ENCODE measurements at places on chromosomes 1 and 21. TPM values are rescaled to one million over a fixed set of nuclear protein-coding genes. Genes with fewer than 3 reads are reported as not detected.

SLC25A34 gene
- polyA plus RNA-seq, result 1.8 TPM

LIPI gene
- polyA plus RNA-seq, result not detected

CASQ2 gene
- 0.33 TPM for polyA plus RNA-seq

ATP8B2 gene
- 0.75 TPM for polyA plus RNA-seq

THEM5 gene
- polyA plus RNA-seq, result not detected

KCNH1 gene
- polyA plus RNA-seq, result not detected

CYP4Z1 gene
- polyA plus RNA-seq, result 0.21 TPM

HUNK gene
- polyA plus RNA-seq, result 0.17 TPM

PTPRF gene
- 41.2 TPM for polyA plus RNA-seq

GRCh38 chr1:239947801-239948200, 143.9 kb upstream of the FMN2 start:
- no peaks in the 10 kb centered on the region for H3K4me1 ChIP-seq
- H3K36me3 ChIP-seq, result no peaks in the 10 kb centered on the region

GRCh38 chr1:103459346-103459745, 66.2 kb upstream of the RNPC3 start:
- DNase-seq, result no peak
- H3K4me1 ChIP-seq, result no peaks in the 10 kb centered on the region
- H3K27ac ChIP-seq, result no peak overlapping the region
- no peak overlapping the region for H3K4me3 ChIP-seq
- no peaks in the 10 kb centered on the region for H3K36me3 ChIP-seq
- H3K27me3 ChIP-seq, result no peaks in the 10 kb centered on the region

GRCh38 chr1:7847599-7847998, 5.3 kb downstream of the UTS2 start:
- no peak overlapping the region for H3K27ac ChIP-seq
- no peak for DNase-seq
- H3K36me3 ChIP-seq, result peaks cover 5% of the 10 kb centered on the region
- H3K4me1 ChIP-seq, result no peaks in the 10 kb centered on the region

DNA sequence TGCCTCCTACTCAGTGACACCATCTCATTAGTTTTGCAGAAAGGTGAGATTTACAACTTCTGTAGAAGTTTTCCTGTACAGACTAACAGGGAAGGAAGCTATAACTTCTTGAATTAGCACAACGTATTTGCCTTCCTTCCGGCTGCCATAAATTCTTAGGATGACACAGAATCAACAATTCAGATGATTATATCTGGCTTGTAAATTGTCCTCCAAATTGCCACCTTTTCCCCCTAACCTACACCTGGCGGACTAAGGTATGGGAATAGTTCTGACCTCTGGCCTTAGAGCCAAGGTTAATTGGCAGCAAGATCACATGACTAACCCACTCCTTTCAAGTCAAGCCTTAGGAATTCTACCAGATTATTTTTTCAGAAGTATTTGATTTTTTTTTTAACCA, 284.3 kb downstream of the LMO4 start:
- no peak overlapping the region for H3K4me3 ChIP-seq
- H3K27me3 ChIP-seq, result no peaks in the 10 kb centered on the region
- no peaks in the 10 kb centered on the region for H3K4me1 ChIP-seq
- H3K36me3 ChIP-seq, result no peaks in the 10 kb centered on the region
- H3K27ac ChIP-seq, result no peak overlapping the region
- no peak for DNase-seq

DNA sequence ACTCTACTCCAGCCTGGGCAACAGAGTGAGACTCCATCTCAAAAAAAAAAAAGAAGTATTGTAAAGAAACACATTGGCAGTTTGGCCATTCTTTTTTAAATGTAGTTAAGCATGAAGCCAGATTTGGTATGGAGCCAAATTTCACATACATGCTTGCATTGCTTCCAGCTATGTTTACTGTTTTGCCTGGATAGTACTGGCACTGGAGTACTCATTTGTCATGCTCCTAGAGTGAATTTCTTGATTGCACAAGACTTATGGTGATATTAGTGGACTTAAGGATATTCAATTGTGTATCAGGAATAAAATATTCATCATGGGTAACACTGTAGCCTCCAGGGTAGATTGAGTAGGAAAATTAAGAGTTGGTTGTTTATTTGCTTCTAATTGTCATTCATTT, 24.5 kb upstream of the SLC9A1 start:
- DNase-seq, result no peak
- no peaks in the 10 kb centered on the region for H3K27me3 ChIP-seq
- no peak overlapping the region for H3K4me3 ChIP-seq
- H3K36me3 ChIP-seq, result no peaks in the 10 kb centered on the region
- H3K4me1 ChIP-seq, result no peaks in the 10 kb centered on the region
- no peak overlapping the region for H3K27ac ChIP-seq

DNA sequence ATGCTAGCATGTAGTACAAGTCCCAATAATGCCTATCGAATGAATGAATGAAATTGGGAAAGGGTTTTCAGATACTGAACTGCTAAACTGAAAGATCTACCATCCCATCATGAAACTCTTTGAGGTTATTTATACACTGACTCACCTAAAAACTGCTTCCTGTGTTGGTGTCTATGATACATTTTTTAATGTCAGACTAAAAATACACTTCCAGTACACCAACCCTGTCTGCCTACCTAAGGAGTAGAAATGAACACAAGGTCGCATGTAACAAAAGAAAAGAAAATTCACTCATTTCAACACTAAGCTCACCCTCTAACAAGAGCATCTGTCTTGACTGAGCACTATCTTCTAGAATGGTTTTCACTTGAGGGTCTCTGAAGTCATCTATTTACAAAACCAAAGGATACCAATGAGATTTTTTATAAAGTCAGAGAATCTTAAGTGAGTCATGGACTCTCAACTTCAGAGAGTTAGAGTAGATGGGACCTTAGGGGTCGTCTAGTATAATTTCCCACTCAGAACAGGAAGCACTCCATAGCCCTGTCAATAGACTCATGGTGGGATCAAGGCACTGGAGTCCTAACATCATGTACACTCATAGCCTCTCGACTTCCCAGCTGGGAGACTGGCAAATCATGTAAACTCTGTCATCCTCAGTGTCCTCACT, 53.4 kb downstream of the WLS start:
- no peaks in the 10 kb centered on the region for H3K27me3 ChIP-seq
- H3K36me3 ChIP-seq, result no peaks in the 10 kb centered on the region
- no peaks in the 10 kb centered on the region for H3K4me1 ChIP-seq
- DNase-seq, result no peak
- no peak overlapping the region for H3K27ac ChIP-seq

- H3K27me3 ChIP-seq, result no peaks in the 10 kb centered on the region
- H3K36me3 ChIP-seq, result no peaks in the 10 kb centered on the region
- no peak for DNase-seq
- H3K27ac ChIP-seq, result no peak overlapping the region
- no peak overlapping the region for H3K4me3 ChIP-seq
Observed at GRCh38 chr1:237838320-237838719, 52.4 kb downstream of the ZP4 start.

DNA sequence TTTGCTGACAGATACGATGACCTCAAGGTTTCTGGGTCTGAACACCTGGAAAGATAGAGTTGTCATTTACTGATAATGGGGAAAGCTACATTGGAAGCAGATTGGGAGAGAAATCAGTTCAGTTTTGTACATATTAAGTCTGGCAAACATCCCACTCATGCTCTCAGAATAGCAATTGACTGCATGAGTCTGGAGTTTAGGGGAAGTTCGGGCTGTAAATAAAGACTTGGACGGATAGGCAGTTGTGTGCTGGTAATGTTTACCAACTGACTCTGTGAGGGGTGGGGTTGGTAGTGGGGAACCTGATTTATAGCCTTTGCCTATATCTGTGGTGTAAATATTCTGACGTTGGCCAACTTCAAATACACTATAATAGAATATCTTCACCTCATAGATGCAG, 4.0 kb downstream of the H6PD start:
- H3K4me3 ChIP-seq, result no peak overlapping the region
- peaks cover 46% of the 10 kb centered on the region for H3K4me1 ChIP-seq
- no peaks in the 10 kb centered on the region for H3K27me3 ChIP-seq
- H3K36me3 ChIP-seq, result peaks cover 5% of the 10 kb centered on the region
- H3K27ac ChIP-seq, result peak overlapping the region; percentile 96
- DNase-seq, result no peak

GRCh38 chr21:34887105-34887442, 162.0 kb downstream of the RUNX1 start:
- H3K27me3 ChIP-seq, result no peaks in the 10 kb centered on the region
- peak overlapping the region; percentile 88 for H3K4me3 ChIP-seq
- H3K36me3 ChIP-seq, result no peaks in the 10 kb centered on the region
- no peak overlapping the region for H3K27ac ChIP-seq
- DNase-seq, result no peak
- H3K4me1 ChIP-seq, result peaks cover 18% of the 10 kb centered on the region

- H3K27ac ChIP-seq, result peak overlapping the region; percentile 39
- peak overlapping the region; percentile 27 for H3K4me3 ChIP-seq
- DNase-seq, result no peak
- H3K36me3 ChIP-seq, result no peaks in the 10 kb centered on the region
- H3K27me3 ChIP-seq, result no peaks in the 10 kb centered on the region
Observed at GRCh38 chr1:15410884-15411245, 1.2 kb downstream of the EFHD2 start.
